Neural progenitor cell (in vitro differentiated cells): ENCODE measurements at places on chromosomes 4 and X. TPM values are rescaled to one million over a fixed set of nuclear protein-coding genes. Genes with fewer than 3 reads are reported as not detected.
A peak's percentile ranks its signal among the peaks of the same experiment; 100 is the strongest.

- DNase-seq: no peak
Observed at GRCh38 chrX:110321670-110322069, 3.8 kb upstream of the AMMECR1 start.

DNA sequence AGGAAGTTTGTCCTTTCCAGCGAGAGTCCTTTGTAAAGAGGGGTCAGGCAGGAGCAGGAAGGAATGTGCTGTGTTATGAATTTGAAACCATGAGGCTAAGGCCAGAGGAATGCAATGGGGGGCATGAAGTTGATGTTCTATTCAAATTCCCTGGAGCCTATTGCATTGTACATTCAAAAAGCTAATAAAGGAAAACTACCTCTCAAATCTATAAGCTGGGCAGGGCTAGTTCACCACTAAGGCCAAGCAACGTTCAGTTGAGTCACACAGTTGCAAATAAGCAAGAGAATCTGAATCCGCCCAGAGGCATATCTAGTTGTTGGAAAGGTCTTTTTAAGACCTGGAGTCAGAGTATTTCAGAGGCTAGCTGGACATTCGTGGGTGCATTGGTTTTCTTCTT, 148.3 kb downstream of the DCTD start:
- DNase-seq: no peak

GRCh38 chr4:176277162-176277904, 8.3 kb upstream of the ASB5 start:
- peak; percentile 75 for DNase-seq

GLOD5 gene
- total RNA-seq: not detected in 2 replicates

TMPRSS11B gene
- not detected in 2 replicates for total RNA-seq

CENPU gene
- 154 and 229 TPM in 2 replicates for total RNA-seq

TRPC3 gene
- 0.17 TPM in 1 of 2 replicates, not detected in the other for total RNA-seq
